Stimulated activated CD4-positive, alpha-beta T cell treated with anti-CD3 and anti-CD28 coated beads, Interleukin-15, amount 100 ng/mL, for 48 hours (primary cell): ENCODE measurements at places on chromosomes 7 and 10.

- DNase-seq = no peak
Measured at GRCh38 chr10:121648059-121648458, 49.8 kb upstream of the FGFR2 start.

- no peak for DNase-seq
Measured at GRCh38 chr7:50537417-50537816, 27.8 kb downstream of the DDC start.

- DNase-seq = no peak
Measured at GRCh38 chr7:130397758-130398073, 17.4 kb downstream of the CPA1 start.

DNA sequence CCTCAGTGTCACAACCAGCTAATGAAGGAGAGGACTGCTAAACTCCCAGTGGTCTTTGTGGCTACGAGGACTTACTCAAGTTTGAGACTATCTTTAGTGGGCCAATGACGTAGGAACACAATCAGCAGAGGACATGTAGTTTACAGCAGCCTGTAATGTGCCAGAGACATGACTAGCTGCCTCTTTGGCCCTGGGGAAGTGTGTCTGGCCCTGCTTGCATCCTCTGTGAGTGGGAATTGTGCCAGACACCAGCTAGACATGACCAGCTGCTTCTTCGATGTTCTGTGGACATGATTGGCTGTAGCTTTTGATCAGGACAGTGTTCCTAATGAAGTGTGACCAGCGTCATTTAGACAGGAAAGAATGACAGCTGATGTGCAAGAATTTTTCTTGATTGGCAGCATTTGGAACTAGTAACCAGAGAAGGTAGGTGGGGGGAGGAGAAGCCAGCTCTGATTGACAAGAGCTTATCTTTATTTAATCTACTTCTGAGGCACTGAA, 141.7 kb downstream of the AUTS2 start:
- no peak for DNase-seq

- DNase-seq = no peak
Measured at GRCh38 chr7:117993377-117994003, 120.2 kb upstream of the CTTNBP2 start.

- DNase-seq = no peak
Measured at GRCh38 chr7:129816742-129817141, 136.0 kb downstream of the UBE2H start.

DNA sequence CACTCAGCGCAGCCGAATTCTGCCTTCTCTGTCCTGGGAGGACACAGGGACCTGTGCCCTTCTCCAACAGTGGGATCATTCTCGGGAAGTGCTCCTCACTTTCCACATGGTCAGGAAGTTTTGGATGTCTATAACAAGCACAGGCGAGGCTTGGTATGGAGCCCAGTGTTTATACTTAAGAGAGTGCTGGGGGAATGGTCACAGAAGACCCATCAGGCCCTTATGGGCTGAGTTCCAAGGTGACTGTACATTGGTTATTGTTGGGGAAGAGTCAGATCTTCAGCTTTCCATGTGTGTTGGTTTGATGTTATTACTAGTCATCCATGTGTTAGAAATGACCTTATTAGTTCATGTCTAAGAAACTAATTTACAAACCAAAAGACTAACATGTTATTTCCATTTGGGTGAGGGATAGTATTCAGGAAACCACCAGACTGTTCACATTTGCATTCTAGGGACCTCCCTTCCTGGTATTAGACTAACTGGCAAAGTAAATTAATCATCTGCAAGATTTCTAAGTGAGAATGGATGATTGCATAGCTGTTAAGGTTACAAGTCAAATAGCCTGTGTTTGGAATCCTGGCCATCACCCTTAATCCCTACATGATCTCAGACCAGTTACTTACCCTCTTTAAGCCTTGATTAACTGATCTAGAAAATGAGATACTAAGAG, 834.2 kb downstream of the LRMDA start:
- DNase-seq = no peak

GRCh38 chr7:100483722-100484672, at the start of gene NYAP1:
Gene NYAP1 (plus strand): TSS chr7:100483927. CDS start chr7:100485312, 1,385 bp downstream.
- DNase-seq = no peak

DNA sequence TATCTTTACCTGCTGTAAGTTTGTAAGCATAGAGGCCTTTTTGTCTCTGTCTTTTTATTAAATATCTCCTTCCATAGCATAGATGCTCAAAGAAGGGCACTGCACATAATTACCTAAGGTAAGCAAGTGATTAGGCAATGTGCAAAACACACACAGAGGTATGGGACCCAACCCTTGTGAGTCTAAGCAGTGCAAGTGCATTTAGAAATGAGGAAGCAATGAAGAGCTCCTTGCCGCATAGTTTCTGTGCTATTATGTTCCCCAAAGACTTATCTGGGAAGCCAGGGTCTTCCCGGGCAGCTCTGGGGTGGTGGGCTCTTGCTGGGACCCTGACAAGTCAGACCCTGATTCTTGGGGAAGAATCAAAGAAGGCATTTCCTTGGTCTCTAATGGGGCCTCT, 13.5 kb upstream of the MGAM2 start:
- DNase-seq = no peak

DNA sequence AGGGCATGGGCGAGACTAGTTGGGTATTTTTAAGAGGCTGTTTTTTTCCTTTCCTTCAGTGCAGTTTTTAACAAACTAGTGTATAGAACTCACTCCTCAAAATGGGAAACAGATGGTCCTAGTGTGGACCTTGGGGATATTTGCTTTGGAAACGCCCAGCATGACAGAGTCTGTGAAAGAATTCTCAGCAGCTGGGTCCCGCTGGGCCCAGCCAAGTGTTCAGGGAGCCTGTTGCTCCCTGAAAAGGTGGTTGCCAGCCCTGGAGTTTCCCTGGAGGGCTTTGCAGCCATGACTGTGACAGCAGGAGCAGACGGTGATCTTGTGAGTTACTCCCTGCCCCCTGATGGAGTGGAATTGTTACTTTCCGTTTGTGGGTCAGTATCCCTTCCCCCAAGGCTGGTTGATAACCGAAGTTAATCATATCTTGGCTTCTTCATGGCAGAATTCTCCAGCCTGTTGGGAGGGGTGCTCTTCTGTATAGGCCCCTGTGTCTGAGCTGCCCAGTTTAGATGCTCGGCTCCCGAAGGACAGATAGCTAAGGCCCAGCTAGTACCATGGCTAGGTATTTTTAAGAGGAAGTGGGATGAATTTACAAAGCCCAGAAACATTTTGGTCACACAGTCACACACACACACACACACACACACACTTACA, 278.6 kb upstream of the HABP2 start:
- DNase-seq = no peak

GRCh38 chr10:52639652-52640051, 132.9 kb downstream of the MBL2 start:
- no peak for DNase-seq

- DNase-seq = no peak
Measured at GRCh38 chr10:128751284-128751683, 625.1 kb upstream of the MKI67 start.

DNA sequence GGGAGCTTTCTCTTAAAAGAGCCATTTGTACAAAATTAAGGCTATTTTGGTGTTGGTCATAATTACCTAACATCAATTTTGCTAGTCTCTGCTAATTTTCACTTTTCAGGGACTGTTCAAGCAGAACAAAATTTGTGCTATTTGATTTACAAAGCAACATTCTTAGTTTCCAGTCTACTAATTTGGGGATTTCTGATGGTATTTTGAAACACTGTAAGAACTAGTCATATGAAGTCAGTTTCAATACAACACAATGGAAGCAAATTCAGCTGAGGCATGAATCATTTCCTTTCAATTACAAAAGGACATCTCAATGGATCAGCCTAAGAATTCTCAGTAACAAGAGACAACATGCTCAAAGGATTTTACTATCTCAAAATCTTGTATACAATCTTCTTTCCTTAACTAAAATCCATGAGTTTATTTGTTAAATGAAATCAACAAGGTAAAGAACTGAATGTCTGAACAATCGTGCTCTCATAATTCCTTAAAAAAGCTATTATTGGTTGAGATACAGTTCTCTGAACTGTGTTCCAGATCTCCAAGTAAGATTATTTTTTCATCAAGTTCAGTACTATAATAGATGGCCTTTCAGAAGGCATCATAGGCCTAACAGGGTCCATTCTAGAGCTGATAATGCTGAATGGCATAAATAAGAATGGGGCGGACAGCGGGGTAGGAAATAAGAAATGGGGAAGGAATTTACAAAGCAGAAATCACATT, 144.6 kb downstream of the NRCAM start:
- no peak for DNase-seq

DNA sequence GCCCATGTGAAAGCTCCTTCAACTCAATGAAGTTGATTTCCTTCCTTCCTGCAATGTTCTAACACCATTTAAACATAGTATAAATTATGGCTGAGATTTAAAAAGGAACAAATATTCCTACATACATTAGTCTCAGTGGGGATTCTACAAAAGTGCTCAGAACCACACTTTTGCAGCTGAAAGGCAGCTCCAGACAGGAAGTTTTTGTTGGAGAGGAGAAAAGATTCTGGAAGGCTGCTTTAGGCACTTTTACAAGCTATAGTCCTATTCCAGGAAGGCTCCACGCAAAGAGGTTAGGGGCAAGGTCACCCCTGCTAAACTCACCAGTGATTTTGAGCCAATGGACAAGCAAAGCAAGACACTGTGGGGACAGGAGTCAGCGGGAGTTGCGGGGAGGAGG, 179.2 kb upstream of the CDCA7L start:
- DNase-seq = no peak

DNA sequence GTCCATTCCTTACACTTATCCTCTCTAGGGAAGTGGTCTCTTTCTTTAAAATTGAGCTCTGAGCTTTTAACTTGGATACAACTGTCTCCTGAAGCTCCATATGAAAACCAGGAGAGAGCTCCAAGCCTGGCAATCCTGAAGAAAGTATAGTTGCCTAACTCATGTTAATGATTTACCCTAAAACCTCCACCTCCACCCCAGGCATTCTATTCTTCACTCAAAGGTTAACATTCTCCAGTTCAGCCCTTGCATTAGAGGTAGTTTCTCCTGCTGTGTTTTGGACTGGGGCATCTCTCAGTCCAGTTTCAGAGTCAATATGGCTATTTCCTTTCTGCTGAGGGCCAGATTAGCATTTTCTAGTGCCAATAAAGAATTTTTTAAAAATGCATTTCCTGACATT, 195.5 kb downstream of the SLC25A13 start:
- DNase-seq = no peak

DNA sequence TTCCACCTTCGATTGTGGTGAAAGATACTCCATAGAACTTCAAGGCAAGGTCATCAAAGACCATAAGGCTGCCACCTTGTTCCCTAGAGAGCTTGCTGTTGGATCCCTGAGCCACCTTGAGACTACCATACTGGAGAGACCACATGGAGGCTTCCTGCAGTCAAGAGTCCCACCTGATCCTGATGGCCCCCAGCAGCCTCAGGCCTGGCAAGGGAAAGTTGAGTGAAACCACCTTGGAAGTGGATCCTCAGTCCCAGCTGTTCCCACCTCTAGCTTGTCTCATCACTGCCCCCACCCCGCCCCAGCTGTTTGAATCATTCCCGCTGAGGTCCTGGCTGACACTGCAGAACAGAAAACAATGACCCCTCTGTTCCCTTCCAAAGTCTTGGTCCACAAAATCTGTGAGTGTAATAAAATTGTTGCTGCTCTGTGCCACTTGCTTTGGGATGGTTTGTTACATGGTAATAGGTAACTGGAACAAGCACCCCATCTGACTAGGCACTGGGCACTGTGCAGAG, 32.0 kb downstream of the PRLHR start:
- DNase-seq = no peak

DNA sequence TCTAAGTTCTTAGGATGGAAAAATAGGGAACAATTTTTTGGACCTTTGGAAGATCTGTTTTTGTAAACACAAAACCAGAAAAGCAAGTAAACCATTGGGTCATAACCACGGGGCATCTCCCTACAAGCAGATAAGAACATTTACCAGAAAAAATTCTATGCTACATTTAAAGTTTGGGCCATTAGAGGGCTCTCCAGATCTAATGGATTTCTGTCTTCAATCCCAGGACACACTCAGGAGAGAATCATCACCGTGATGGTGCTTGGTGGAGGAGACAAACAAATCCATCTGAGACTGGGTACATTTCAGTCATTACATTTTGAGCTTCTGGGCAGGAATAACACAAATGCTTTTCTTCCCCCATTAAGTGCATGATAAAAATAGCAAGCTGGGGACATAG, 178.4 kb upstream of the TARP start:
- DNase-seq = no peak
